ENCODE measurements at places on chromosomes 16 and 17. TPM values are rescaled to one million over a fixed set of nuclear protein-coding genes. Genes with fewer than 3 reads are reported as not detected.

Gene ZNF423
- 16.2 TPM for total RNA-seq

Gene HASPIN
- 2.1 TPM for total RNA-seq

Gene TMC5
- total RNA-seq, result not detected

Gene DYNC1LI2
- total RNA-seq, result 63.5 TPM

Gene TSPAN10
- not detected for total RNA-seq

Gene KATNB1
- total RNA-seq, result 8.8 TPM

Gene CDH8
- total RNA-seq, result 1.2 TPM

- no peak for DNase-seq
- no peaks in the 10 kb centered on the region for H3K36me3 ChIP-seq
- H3K27me3 ChIP-seq, result no peaks in the 10 kb centered on the region
Observed at GRCh38 chr16:15773968-15774367, 82.9 kb downstream of the MYH11 start.

DNA sequence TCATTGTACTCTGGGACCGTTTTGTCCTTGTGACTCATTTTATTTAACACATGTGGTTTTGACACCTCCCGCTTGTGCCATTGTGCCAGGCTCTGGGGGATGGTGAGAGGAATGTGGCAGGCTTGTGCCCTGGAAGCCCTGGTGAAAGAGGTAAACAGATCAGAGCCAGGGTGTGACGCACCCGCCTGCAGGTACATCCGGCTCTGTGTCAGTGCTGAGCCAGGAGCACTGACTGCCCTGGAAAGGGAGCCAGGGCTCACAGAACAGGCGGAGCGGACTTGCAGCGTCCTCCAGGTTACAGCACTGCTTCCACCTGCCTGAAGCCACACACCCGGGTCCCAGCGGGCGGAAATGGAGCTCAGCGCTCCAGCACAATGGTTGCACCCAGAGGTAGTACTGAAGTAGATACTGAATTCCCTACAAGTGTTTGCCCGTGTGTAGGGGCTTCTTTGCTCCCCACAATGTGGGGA is 30.6 kb downstream of the CDRT15 start:
- H3K27me3 ChIP-seq, result no peaks in the 10 kb centered on the region
- H3K4me3 ChIP-seq, result no peak overlapping the region
- no peaks in the 10 kb centered on the region for H3K36me3 ChIP-seq
- DNase-seq, result peak; percentile 92
- peak overlapping the region; percentile 0 for H3K27ac ChIP-seq

DNA sequence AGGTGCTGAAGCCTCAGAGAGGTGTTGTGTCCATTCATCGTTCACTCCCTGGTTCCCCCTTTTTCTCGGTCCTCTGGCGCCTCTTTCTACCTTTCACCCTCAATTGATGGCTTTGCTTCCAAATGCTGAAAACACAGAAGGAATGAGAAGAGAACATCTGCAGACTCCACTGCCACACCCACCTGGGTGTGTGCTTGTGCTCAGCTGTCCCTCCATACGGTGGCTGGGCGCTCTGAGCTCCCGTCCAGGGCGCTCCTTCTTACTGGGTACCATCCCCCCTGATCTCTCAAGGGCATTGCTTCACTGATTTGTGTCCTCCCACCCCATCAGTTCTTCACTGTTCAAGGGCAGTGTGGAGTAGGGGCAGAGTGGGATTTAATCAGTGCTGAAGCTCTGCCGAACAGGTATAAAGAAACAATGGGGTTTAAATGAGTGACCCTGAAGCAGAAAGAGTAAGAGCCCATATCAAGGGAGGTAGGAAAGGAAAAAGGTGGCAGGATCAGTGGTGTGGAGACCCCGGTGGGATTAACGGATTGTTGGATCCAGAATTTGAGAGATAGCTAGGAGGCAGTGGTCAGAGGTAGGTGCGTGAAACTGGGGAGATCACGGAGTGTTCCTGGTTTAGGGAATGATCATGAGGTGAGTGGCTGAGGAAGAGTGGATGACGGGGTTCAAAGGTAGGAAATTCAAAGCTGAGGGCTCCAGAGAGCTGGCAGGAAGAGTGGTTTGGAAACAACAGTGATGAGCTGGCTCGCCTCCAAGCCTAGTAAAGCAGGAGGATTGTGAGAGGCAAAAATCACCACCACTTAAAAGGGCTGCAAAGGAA is 40.8 kb downstream of the MRTFB start:
- no peaks in the 10 kb centered on the region for H3K27me3 ChIP-seq
- no peaks in the 10 kb centered on the region for H3K36me3 ChIP-seq
- no peak overlapping the region for H3K4me3 ChIP-seq

GRCh38 chr16:86850670-86851069 is 272.3 kb downstream of the FOXL1 start:
- no peak for DNase-seq
- no peak overlapping the region for H3K4me3 ChIP-seq
- no peak overlapping the region for H3K27ac ChIP-seq
- H3K27me3 ChIP-seq, result no peaks in the 10 kb centered on the region

DNA sequence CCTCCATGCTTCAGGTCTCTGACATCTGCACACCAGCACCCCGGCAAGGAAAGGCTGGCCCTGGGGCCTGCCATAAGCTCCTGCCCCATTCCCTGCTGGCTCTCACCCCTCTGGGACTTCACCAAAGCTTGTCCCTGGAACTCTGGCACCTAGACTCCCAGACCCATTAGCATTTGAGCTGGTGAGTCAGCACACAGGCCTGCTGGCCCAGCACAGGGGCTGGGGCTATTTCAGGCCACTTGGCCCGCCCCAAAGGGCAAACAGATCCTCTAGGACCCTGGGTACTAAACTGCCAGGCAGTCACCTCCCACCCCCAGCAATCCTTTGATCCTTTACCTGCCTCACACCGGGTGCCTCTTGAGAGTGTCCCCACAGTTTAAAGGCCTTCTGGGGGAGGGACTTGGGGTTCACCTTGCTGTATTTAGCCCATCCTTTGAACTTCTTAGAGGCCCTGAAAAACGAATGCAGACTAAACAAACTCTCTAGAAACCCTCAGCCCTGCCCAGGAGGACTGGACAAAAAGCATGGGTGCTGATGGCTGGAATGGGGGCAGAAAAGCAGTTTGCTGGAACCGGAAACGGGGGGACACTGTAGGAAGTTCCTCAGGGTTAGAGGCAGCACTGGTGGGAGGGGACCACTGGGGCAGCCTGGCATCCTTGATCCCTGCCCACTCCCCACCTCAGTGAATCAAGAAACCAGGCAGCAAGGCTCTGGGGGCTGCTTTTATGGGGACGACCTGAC is 3.2 kb upstream of the SAMD14 start:
- no peaks in the 10 kb centered on the region for H3K27me3 ChIP-seq
- peaks cover 34% of the 10 kb centered on the region for H3K4me1 ChIP-seq
- H3K4me3 ChIP-seq, result no peak overlapping the region
- DNase-seq, result peak; percentile 66

GRCh38 chr17:78001182-78001581 is 42.7 kb downstream of the TNRC6C start:
- peak overlapping the region; percentile 19 for H3K27ac ChIP-seq
- H3K27me3 ChIP-seq, result no peaks in the 10 kb centered on the region
- H3K4me3 ChIP-seq, result no peak overlapping the region
- H3K4me1 ChIP-seq, result peaks cover 45% of the 10 kb centered on the region
- no peak for DNase-seq

DNA sequence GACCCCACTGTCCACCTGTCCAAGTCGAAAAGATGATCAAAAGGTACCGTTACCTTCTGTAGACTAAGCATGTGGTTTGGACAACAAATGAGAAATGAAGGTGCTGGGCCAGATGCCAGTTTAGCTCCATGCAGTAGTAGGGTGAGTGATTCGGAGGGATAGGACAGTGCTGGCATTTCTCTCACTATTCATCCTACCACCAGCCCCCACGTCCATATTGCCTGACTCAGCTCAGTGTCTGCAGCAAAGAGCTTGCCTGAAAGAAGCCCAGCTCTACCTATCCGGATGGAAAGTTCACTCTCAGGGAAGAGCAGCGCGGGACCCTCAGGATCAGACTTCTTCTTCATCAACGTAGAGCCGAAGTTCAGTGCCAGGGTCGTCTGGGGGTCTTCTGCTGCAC is 145.0 kb downstream of the SLC39A11 start:
- H3K4me1 ChIP-seq, result no peaks in the 10 kb centered on the region
- H3K4me3 ChIP-seq, result no peak overlapping the region
- no peak for DNase-seq

GRCh38 chr16:86510465-86511261 is at the start of gene FOXF1:
Gene FOXF1, plus strand, starts transcription at chr16:86510527. Its CDS starts 43 bp downstream, at chr16:86510570.
- no peak for DNase-seq
- H3K4me3 ChIP-seq, result peak within 1 kb of the TSS; percentile 66
- no peak within 1 kb of the TSS for H3K27ac ChIP-seq

DNA sequence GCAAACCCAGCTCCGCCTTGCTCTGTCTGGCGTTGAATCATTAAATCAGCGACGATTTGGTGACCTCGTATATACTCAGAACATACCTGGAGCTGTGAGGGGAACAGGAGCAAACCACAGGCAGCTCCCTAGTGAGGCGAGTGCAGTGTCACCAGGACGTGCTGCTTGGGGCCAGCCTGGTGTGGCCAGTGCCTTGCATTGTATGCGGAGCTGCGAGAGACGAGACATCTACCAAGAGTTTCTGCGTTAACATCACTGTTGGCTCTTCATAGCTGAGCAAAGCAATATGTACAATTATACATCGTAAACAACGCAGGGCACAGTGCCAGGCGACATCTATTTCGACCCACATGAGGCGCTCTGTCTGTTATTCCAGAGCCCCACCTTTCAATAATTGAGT is 27.9 kb downstream of the MINK1 start:
- no peaks in the 10 kb centered on the region for H3K27me3 ChIP-seq
- H3K4me1 ChIP-seq, result peaks cover 12% of the 10 kb centered on the region
- no peaks in the 10 kb centered on the region for H3K36me3 ChIP-seq
- H3K27ac ChIP-seq, result no peak overlapping the region
- DNase-seq, result no peak

- no peak overlapping the region for H3K4me3 ChIP-seq
- no peaks in the 10 kb centered on the region for H3K36me3 ChIP-seq
- H3K27ac ChIP-seq, result no peak overlapping the region
- H3K4me1 ChIP-seq, result peaks cover 5% of the 10 kb centered on the region
- DNase-seq, result no peak
Observed at GRCh38 chr16:4597174-4597573, 17.5 kb downstream of the UBALD1 start.

DNA sequence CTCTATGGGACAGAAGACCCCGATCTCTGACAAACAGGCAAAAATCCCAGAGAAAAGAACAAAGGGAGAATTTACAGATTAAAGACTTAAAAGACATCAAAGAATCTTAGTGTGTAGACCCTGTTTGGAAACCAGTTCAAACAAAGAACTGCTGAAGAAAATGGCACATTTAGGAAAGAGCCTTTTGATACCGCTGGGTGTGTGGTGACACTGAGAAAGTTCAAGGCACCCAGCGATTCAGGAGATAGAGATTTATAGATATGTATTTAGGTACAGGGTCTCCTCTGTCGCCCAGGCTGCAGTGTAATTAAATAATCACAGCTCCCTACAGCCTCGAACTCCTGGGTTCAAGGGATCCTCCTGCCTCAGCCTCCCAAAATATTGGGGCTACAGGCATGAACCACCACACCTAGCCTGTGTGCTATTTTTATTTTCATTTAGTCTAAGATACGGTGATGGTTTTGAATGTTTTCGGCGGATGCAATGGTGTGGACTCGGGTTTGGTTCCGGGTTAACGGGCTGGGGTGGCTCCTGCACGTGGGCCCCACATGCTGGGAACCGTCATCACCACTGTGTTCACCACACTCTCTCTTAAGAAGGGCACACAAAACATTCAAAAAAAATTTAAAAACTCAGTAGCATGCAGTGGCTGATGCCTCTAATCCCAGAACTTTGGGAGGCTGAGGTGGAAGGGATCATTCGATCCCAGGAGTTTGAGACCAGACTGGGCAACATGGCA is 114.0 kb downstream of the ZNF778 start:
- peak overlapping the region; percentile 96 for H3K27ac ChIP-seq
- DNase-seq, result peak; percentile 11
- no peak overlapping the region for H3K4me3 ChIP-seq
- no peaks in the 10 kb centered on the region for H3K27me3 ChIP-seq

DNA sequence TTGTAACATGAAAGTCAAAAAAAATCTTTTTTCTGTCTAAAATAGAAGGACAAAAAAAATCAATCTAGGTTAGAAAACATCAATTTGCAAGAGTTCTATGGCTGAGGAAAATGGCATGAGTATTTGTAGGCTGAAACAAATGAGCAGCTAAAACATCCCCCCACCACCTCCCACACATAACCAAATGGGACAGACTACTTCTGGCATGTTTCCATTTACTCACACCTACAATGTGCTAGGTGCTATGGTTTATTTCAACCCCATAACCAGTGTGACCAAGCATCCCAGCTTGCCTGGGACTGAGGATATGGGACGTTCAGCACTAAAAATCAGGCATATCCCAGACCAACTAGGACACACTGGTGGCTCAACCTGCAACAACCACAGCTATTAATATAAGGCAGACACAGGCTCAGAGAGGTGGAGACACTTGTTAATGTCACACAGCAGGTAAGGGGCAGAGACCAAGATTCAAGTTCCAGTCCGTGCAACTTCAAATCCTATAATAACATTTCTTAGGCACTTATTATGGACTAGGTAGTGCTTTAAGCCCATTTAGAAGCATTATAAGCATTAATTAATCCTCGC is 96.0 kb downstream of the XYLT1 start:
- no peak for DNase-seq
- peaks cover 31% of the 10 kb centered on the region for H3K4me1 ChIP-seq
- no peaks in the 10 kb centered on the region for H3K36me3 ChIP-seq
- no peak overlapping the region for H3K27ac ChIP-seq

GRCh38 chr17:16975744-16976625 is 4.1 kb upstream of the TNFRSF13B start:
- H3K27me3 ChIP-seq, result peaks cover 15% of the 10 kb centered on the region
- no peak for DNase-seq
- H3K36me3 ChIP-seq, result no peaks in the 10 kb centered on the region
- no peak overlapping the region for H3K4me3 ChIP-seq
- no peak overlapping the region for H3K27ac ChIP-seq
- no peaks in the 10 kb centered on the region for H3K4me1 ChIP-seq

DNA sequence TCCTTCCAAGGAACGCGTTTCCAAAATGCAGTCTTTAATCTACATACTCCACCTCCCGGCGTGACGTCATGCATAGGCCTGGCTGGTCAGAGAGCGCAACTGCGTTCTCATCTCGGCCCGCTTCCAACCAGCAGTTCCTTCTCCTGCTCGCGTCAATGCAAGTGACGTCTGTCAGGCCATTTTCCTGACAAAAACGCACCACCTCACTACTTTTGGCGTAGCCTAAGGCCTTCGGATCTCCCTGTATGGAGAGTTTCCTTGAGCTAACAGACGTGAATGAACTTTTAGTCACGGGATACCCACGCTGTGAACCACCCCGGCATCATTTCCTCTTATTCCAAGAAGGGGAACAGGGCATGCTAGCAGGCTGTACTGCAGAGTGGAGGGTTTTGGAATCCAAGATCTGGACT is 25.0 kb downstream of the TEX14 start:
- no peaks in the 10 kb centered on the region for H3K4me1 ChIP-seq
- H3K27ac ChIP-seq, result no peak overlapping the region
- H3K36me3 ChIP-seq, result no peaks in the 10 kb centered on the region
- peak; percentile 25 for DNase-seq

- peak overlapping the region; percentile 38 for H3K27ac ChIP-seq
- no peaks in the 10 kb centered on the region for H3K36me3 ChIP-seq
- H3K27me3 ChIP-seq, result no peaks in the 10 kb centered on the region
Observed at GRCh38 chr16:24991349-24991748, 23.8 kb downstream of the ARHGAP17 start.

Data from psoas muscle (tissue), 8 donors.